Nucleus accumbens (tissue), 56 donors: ENCODE measurements at places on chromosomes 11 and 22.

GRCh38 chr11:119691020-119691666 lies 37.9 kb downstream of the NECTIN1 start:
- no peak for DNase-seq

- DNase-seq: no peak
These were observed 1.6 kb upstream of the TH start for GRCh38 chr11:2173150-2173693.

GRCh38 chr11:129846508-129847335 lies 31.1 kb downstream of the TMEM45B start:
- no peak for DNase-seq

GRCh38 chr11:85539029-85539689 lies 88.0 kb downstream of the DLG2 start:
- no peak for DNase-seq

- DNase-seq: no peak
These were observed 8.9 kb downstream of the C1QTNF6 start for GRCh38 chr22:37179126-37179470.

DNA sequence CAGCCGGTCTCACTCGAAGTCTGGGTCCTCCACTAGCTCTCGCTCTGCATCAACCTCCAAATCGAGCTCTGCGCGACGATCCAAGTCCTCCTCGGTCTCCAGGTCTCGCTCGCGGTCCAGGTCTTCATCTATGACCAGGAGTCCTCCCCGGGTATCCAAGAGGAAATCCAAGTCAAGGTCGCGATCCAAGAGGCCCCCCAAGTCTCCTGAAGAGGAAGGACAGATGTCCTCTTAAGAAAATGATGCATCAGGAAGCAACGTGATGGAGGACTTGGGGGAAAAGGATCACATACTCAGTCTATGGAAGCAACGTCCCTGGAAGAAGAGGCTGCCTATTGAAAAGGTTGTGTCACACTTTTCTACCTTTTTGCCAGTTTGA lies 1.1 kb downstream of the SRSF8 start:
- no peak for DNase-seq

- DNase-seq: no peak
These were observed 7.0 kb upstream of the IGLL5 start for GRCh38 chr22:22880645-22881044.

GRCh38 chr22:19607192-19608002 lies 83.2 kb upstream of the CLDN5 start:
- DNase-seq: no peak

- no peak for DNase-seq
These were observed 7.4 kb downstream of the MED17 start for GRCh38 chr11:93791493-93791892.

- no peak for DNase-seq
These were observed 175.6 kb upstream of the TENM4 start for GRCh38 chr11:79616392-79616851.

DNA sequence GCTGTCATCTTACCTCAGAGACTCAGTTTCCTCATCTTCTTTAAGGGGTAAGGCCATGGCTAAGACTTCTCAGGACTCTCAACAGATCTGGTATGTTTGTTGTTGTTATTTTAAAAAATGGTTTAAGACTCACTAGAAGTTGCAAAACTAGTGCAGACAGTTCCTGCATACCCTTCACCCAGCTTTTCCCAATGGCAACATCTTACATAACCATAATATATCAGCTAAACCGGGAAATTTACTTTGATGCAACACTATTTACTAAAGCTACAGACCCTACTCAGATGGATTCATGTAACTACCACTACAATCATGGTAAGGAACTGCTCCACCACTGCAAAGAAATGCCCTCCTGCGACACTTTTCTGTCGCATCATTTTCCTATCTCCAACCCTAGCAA lies 20.4 kb downstream of the LGR4 start:
- DNase-seq: no peak

DNA sequence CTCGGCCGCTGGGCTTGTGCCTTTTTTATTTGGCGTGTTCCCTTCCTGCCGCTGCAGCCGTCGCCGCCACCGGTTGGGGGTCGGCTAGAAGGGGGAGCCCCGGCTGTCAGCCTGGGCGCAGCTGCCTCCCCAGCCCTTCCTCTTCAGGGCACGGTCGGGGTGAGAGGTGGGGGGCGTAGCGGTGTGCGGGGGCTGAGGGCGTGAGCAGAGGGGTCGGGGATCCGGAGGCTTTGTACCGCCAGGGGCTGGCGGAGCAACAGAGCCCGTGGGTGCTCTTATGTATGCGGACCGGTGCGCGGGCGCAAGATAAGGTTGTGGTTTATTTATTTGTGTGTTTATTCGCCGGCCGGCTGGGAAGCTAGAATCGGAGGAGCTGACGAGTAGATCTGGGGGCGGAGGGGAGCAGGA lies 477 bp downstream of the ZBTB16 start:
- DNase-seq: no peak

DNA sequence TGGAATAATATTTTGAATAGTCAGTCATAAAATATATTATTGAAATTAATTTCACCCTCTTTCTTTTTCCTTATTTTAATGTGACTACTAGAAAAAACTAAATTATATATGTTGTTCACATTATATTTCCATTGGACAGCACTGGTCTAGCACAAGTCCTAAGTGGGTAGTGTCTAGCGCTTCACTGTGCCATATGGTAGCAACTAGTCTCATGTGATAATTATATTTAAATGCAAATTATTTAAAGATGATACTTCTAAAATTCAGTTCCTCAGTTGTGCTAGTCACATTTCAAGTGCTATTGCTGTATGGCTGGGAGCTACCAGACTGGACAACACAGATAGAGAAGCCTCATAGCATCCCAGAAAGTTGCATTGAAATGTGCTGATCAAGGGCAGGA lies 19.1 kb upstream of the LDLRAD3 start:
- no peak for DNase-seq

DNA sequence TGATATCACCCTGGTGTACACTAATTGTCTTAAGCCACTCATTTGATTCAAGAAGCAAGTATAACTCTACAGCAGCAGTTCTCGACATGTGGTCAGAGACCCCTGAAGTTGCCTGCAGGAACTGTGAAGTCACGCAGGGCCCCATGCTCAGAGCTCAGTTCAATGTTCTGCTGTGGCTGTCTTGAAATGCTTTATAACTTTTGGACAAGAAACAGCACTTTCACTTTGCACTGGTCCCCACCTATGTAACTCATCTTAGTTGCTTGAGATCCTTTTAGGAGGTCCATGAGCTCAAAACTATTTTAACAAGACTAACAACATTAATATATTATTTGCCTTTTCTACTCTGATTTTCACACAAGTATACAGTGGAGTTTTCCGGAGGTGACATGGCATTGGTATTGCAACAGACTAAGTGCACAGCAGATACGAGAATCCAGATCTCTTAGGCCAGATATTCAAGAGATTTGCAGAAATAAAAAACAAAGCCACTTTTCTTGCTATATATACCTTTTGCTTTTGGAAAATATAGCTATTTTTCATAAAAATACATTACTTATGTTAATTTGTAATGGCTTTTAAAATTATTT lies 64.8 kb downstream of the PRR5L start:
- DNase-seq: no peak

DNA sequence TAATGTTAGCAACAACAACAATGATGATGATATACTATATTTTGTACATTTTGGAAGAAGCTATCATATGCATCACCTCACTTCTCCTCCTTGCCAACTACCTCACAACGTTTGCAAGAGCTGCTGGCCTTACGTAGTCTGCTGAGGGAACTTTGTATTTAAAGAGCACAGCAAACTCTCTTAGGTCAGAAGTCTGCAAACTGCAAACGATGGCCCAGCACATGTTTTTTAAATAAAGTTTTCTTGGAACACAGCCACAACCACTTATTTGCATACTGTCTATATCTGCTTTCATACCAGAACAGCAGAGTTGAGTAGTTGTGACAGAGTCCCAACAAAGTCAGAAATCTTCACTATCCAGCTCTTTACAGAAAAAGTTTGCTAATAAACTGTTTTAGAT lies 261.7 kb downstream of the TENM4 start:
- DNase-seq: no peak

- DNase-seq: no peak
These were observed 161.4 kb downstream of the SWAP70 start for GRCh38 chr11:9825315-9825714.

GRCh38 chr11:11860103-11860979 lies 18.6 kb downstream of the USP47 start:
- DNase-seq: no peak

GRCh38 chr11:2697866-2698265 lies 1.9 kb downstream of the KCNQ1OT1 start:
- DNase-seq: no peak

- DNase-seq: no peak
These were observed 40.3 kb upstream of the A4GALT start for GRCh38 chr22:42760806-42761565.

DNA sequence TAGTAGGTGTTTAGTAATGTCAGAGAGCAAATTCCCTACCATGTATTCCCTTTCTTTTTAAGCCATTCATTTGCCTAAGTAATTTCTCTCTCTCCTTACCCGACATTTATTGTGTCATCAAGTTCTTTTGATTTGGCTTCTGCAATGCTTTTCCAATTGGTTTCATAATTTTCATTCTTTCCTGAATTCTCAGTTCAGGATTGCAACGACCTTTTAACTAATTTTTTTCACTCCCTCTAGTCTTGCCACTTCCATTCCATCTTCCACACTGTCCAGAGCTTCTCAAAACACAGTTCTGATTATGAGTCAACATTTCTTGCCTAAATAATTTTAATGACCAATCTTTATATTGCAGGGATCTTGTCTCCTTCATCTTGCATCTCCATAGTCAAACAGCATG lies 41.2 kb upstream of the RAB30 start:
- no peak for DNase-seq

GRCh38 chr11:116927163-116927974 lies 89.9 kb upstream of the APOA1 start:
- no peak for DNase-seq

GRCh38 chr11:114401311-114401710 lies 845 bp downstream of the RBM7 start:
- no peak for DNase-seq

GRCh38 chr22:30078320-30079311 lies 1.6 kb upstream of the HORMAD2 start:
- no peak for DNase-seq

DNA sequence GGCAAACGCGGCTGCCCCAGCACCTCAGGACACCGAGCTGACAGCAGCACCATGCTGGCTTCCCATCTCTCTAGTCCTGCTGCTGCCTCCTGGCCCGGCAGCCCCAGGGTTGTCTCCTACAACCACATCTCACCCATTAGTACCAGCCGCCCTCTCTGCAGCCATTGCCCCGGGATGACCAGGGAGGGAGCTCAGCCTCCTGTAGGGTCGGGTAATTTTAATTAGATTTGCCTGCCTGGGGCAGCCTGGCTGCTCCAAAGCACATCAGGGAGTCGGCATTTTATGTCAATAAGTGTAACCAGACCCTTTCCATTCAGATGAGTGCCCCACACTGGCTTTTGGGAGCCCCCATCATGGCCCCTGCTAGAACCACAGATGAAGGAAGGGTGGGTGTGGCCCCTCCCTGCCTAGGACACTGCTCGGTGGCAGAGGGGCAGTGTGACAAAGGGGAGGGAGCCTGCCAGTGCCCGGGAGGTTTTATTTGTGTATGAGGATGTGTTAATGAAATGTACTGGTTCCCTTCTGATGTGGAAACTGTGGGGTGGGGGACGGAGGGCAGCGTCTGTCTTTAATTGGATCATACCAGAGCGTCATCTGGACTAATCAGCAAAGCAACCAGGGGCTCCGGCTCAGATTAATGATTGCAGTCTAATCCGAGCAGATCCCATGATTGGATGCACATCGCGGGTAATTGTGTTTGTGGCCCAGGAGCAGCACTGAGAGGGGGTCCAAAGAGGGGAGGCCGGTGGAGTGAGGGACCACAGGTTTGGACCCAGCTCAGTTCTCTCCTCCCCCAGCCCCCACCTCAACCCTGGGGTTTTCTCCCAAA lies 125.3 kb downstream of the FEZ1 start:
- no peak for DNase-seq

- no peak for DNase-seq
These were observed 38.0 kb downstream of the IGF2 start for GRCh38 chr11:2101171-2101675.

- no peak for DNase-seq
These were observed 745 bp upstream of the ZBTB44 start for GRCh38 chr11:130315354-130315970.

DNA sequence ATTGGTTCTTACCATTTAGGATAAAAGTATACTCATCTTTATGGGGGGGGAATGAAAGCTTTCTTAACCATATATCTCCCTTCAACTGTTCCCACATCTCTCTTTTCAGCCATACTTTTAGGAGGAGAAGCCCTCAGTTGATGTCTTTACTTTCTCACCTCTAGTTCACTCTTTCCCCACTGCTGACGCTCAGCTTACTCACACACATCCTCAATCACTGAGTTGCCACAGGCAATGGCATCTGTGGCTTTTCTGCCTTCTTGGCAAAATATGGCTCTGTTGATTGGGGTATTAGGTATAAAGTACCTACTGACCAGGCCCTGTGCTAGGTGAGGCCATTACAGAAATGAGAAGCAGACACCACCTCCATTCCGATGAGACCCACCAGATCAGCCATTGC lies 12.2 kb upstream of the AP1B1 start:
- DNase-seq: no peak
